ENCODE measurements at places on chromosomes 12 and 14.

GRCh38 chr12:124742111-124742510, 121.6 kb downstream of the SCARB1 start:
- DNase-seq: no peak

GRCh38 chr14:31781578-31781977, 220.4 kb downstream of the NUBPL start:
- no peak for DNase-seq

GRCh38 chr12:25689996-25690501, 137.0 kb upstream of the LMNTD1 start:
- no peak for DNase-seq

DNA sequence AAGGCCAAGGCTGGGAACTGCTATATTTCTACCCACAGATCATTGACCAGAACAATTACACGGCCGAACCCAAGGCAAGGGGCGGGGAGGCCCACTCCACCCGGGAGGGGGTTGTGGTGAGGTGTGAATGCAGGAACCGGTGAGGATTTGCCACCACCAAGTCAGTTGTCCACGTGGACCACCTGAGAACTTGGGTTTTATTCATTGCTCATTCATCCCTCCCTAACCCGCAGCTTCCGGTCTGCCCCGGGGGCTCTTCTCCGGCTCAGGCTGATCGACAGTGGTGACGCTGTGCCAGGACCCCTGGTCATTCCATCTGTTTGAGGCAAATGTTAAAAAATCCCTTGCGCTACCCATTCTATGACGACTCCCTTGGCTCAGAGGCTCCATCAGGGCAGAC, 127.7 kb upstream of the RTL1 start:
- DNase-seq: no peak

GRCh38 chr12:20309504-20310148, 58.7 kb upstream of the PDE3A start:
- DNase-seq: no peak

GRCh38 chr14:64450255-64450654, 15.0 kb upstream of the AKAP5 start:
- no peak for DNase-seq

GRCh38 chr12:97601934-97602720, 139.5 kb downstream of the RMST start:
- no peak for DNase-seq

DNA sequence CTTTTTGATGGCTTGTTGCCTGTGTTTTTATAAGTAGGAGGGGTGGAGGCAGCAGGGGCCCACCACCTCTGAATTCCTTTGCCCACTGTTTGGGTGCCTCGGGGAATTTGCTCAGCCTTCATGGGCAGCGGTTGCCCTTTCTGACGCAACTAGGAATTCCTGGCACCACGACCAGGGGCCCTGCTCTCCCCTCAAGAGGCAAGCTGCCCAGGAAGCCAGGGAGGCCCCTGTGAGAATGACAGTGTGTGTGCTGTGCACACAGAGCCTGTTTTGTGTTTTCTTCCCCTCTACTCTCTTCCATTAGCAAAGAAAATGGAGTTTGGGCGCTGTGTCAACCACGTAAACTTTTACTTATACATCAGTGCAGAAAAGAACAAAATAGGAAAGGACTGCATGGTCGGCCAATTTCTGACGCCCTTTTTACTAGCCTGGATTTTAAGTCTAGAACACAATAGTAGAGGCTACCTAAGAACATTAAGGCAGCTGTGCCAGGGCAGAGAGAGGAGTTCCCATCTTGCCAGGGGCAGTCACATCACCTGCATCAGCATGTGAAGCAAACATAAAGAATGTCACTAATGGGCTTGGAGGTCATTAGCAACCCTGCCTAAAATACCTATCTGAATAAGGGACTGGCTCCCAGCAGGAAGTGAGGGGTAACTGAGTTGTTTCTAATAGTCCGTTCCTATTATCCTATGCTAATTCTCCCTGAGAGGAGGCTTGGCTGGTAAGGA, 17.9 kb upstream of the PTGR2 start:
- no peak for DNase-seq

DNA sequence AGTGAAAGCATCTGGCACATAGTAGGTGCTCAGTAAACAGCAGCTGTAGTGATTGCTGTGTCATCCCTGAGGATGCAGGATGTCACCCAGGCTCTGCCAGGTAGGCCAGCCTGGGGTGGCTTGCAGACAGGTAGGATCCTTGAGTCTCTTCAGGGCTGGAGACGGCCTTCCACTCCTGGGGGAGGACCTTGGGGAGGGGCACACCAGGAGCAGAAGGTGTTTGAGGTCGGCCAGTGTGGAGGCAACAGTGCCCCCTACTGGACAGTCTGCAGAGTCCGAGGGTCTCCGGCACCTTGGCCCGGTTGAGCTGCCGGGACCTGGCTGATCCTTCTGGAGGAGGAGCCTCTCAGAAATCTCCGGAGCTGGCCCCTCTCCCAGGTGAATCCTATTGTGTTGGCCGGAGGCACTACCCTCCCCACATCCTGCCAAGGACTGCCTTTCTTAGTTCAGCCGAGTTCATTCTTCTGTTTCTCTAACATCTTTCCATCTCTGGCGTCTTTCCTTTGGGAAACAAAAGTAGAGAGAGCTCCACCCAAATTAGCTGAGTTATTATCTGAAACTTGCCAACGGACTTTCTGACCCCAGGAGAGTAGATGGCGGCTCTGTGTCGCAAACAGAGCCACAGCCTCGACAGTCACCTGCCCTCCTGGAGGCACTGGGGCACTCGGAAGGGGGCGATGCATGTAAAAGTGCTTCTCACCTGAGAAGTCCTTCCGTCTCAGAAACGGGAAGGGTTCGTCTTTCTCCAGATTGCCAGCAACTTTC, 41.8 kb upstream of the CLMN start:
- peak; percentile 5 for DNase-seq

- DNase-seq: no peak
These were observed 170.0 kb downstream of the CCDC91 start for GRCh38 chr12:28360253-28360652.

GRCh38 chr14:94960285-94961001, 190.5 kb upstream of the GSC start:
- DNase-seq: no peak

- DNase-seq: no peak
These were observed 46.2 kb upstream of the MED13L start for GRCh38 chr12:116323406-116324386.

GRCh38 chr14:34488528-34488927, 26.5 kb upstream of the SPTSSA start:
- DNase-seq: no peak

GRCh38 chr12:40240779-40241178, 16.0 kb downstream of the LRRK2 start:
- DNase-seq: no peak

- DNase-seq: no peak
These were observed 34.4 kb downstream of the ATF7IP start for GRCh38 chr12:14399871-14400270.

DNA sequence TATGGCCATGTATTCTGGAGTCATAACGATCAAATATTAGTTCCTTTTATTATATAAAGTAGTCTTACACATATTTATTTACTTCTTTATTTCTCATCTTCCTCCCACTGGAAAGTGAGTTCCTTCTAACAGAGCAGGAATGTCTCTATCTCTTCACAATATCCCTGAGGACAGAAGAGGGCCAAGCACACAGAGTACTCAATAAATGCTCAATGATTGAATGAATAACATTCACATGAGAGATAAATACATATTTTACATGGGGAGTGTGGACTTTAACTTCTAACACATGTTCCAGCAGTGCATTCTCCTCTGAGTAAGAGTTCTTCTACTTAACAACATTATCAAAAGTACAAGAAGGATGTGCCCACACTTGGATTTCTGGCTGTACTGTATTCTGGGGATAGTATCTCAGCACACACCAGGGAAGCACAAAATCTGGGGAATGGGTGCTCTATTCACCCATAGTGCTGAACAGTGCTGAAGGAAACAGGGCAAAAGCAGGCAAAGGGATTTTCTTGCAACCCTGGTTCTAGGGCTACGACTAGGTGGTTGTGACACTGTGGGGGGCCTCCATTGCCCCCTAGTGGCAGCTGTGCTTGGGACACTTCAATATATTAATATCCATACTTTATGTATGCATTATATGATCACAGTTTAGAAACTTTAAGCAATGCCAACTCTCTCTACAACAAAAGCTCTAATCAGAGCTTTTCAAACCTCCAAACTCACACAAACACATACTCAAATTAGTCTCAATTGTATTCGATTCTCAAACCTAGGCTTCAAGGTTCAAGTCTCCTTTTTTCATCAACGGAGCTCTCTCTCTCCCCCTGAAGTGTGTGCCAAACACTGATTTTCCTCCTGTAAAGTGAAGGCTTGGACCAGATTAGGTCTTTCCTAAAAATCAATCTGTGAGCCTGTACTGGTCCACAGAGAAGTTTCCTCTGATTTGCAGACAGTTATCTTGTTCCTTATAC, 115.5 kb downstream of the SLC2A13 start:
- DNase-seq: peak; percentile 32

DNA sequence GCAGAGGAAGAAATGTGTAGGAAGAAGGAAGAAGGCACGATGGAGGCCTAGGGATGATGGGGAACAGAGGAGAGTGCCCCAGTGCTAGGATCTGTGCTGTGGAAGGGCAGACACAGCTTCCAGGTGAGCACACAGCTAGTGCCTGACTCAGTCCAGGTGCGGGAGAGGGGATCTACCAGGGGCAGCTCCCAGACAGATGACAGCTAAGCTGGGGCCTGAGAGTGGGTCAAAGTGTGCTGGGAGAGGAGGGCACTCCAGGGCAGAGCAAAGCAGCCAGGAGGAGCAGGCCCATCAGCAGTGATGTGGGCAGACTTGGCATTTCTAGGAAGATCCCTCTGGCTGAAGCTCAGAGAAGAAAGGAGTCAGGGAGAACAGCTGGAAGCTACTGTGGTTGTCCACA, 36.7 kb downstream of the LRTM2 start:
- DNase-seq: no peak

DNA sequence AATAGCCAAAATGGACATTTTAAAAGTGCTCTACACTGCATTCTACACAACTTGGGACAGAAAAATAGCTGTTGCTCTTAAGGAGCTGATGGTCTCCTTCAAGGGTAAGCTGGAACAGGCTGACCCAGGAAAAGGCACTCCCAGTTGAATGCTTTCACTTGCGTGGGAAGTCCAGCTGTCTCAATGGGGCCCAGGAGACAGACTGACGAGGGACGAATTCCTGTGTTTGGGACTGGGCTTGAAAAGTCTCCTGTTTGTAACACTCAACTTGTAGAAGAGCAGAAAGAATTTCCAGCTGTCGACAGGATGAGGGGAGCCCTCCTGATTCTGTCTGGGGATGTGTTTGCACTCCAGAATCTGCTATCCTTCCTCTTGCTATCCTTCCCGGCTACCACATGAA, 180.8 kb downstream of the ZFP36L1 start:
- DNase-seq: no peak

DNA sequence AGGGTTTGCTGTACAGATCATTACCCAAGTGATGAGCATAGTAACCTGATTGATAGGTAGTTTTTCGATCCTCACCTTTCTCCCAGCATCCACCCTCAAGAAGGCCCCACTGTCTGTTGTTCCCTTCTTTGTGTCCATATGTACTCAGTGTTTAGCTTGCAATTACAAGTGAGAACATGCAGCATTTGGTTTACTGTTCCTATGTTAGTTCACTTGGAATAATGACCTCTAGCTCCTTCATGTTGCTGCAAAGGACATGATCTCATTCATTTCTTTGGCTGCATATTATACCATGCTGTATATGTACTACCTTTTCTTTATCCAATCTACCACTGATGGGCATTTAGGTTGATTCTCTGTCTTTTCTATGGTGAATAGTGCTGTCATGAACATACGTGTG, 181.6 kb upstream of the FOXG1 start:
- no peak for DNase-seq

GRCh38 chr12:85029456-85029855, 6.6 kb downstream of the TSPAN19 start:
- no peak for DNase-seq

DNA sequence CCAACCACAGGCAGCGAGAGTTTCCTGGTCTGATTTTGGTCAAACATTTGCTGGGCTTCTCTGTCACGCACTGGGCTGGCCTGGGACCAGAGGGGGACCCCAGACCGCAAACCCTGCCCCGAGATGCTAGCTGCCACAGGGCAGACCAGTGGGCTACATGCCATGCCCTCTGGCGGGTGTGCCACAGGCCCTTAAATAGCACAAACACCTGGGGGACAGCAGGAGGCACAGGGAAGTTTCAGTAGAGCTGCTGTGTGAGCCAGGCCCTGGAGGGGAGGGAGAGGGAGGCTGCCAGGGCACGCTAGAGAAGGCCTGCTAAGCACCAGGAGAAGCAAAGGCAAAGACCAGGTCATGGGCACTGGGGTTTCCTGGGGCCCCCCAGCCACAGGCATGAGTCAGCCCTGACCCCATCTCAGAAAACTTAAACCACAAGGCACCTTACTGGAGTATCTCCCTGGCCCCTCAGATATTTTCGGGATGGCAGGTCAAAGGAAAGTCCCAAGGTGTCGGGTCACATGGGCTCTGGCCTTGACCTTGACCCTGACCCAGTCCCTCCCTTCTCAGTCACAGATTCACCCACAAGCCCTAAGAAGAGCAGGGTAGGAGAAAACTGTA, 29.2 kb downstream of the ITPK1 start:
- no peak for DNase-seq

GRCh38 chr12:15996254-15996653, 85.1 kb downstream of the DERA start:
- no peak for DNase-seq
